ENCODE measurements at places on chromosomes 6 and 20.

DNA sequence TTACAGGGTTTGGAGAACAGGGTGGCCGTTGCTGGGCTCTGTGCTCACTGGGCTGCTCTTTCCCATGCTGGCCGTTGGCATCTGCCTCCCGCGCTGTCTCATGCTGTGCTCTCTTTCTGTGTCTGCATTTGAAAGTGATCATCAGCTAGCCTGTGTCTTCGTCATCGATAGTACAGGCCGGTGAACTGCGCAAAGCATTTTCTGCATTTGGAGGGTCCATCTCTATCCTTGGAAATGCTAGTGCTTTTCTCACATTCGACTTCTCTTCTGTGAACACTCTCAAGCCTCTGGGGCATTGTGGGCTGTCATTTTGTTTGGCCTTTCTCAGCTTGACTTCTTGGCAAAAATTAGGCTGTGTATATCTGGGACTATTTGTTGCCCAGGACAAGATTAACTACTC is 6.8 kb upstream of the SNHG17 start:
- DNase-seq: no peak

GRCh38 chr20:10609770-10610169 is 64.0 kb downstream of the JAG1 start:
- DNase-seq: no peak

DNA sequence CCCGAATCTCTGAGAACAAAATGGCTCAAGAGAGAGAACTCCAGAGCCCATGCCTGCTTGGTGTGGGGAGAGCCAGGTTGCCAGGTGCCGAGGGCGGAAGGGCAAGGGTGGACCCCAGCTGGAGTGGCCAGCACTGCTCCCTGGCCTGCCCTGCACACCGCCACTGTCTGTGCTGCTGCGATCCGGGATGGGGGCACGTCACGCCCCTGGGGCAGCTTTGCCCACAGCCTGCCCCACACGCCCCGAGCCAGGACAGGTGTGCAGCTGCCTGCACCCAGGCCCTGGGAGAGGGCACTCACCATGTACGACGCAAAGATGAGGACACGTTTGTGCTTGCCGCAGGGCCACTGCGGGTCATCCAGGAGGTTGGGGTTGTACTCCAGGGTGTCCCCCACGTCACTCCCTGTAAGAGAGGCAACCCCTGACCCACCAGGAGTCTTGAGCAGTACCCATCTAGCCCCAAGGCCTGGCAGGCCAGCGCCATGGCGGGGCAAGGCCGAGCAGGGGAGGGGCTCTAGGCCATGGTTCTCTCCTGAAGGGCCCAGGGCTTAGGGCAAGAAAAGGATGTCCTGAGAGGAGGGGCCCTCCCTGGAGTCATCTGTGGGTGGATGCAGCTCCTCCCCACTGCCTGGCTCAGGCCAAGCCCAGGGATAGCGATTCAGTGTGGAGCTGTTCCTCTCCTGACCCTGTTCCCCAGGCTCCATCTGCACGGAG is 5.9 kb downstream of the RPS21 start:
- DNase-seq: no peak

DNA sequence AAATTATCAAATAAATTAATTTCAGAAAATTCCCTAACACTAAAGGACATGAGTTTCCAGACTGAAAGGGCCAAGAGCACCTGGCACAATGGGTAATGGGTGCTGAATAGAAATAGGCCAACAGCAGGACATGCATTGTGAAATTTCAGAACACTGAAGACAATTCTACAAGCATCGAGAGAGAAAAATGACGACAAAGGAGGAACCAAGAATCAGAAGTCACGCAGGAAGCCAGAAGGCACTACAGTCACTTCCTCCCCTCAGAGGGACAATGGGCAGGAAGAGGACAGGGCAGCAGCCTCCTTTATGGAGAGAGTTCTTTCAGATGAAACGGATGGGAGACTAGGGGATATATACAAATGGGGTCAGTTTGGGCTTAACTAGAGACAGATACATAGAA is 29.6 kb downstream of the PCNA start:
- DNase-seq: no peak
